Mesothelial cell of epicardium (in vitro differentiated cells): ENCODE measurements at places on chromosomes 16 and 17. TPM values are rescaled to one million over a fixed set of nuclear protein-coding genes. Genes with fewer than 3 reads are reported as not detected.

The CCDC137 gene
- total RNA-seq, result 16.3 to 19.6 TPM (median 17.5 TPM) in 3 replicates

DNA sequence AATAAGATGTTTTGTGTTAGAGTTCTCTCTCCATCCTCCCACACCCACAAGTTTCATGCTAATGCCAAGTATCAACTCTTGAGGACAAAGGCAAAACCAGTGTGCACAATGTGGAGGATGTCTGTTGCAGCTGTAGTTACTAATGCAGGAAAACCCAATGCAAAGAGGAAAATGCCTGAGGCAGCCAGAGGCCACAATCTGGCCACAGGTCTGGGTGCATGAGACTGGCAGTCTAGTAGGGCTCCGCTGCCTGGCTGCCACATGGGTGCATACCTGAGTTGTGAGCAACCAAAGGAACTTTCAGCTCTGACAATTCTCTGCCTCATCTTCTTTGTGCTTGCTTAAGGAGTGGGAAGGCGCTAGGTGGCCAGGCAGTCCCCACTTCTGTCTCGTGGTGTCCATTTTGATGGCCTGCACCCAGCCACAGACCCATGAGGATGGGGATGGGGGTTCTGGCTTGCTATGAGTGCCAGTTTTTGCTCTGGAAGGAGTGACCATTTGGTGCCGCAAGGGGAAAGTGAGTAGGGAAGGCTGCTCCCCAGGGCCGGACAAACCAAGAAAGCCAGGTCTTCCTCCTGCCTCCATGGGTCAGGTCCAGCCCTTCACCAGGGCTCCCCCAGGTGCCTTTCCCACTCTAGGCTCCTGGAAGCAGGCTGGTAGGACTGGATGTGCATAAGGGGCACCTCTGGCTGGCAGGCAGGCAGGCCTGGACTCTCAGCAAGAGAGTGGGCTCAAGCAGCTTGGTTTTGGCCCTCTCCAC lies 4.2 kb upstream of the GFOD2 start:
- no peak overlapping the region for H3K27ac ChIP-seq
- H3K4me1 ChIP-seq, result peaks cover 15% of the 10 kb centered on the region
- DNase-seq, result no peak
- no peaks in the 10 kb centered on the region for H3K27me3 ChIP-seq
- H3K36me3 ChIP-seq, result peaks cover 3% of the 10 kb centered on the region
- no peak overlapping the region for H3K4me3 ChIP-seq

DNA sequence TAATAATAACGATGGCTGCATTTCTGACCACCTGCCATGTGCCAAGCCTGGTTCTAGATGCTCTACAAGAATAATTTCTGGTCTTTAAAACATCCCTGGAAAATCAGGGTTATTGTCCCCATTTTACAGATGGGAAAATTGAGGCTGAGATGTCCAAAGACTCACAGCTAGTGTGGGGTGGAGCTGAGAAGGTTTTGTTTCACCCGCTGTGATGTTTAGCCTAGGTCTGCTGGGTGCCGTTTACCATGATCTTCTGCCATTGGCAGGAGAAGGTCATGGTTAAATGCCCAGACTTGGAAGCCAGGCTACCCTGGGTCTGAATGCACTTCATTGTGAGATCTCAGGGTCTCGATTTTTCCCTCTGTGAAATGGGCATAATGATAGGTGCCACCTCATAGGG lies 159.1 kb upstream of the PLCG2 start:
- peaks cover 28% of the 10 kb centered on the region for H3K4me1 ChIP-seq
- peaks cover 21% of the 10 kb centered on the region for H3K36me3 ChIP-seq
- DNase-seq, result no peak
- H3K27ac ChIP-seq, result peak overlapping the region; percentile 97
- no peaks in the 10 kb centered on the region for H3K27me3 ChIP-seq

The CENPN gene
- total RNA-seq, result 13.1 to 16.4 TPM (median 14.6 TPM) in 3 replicates

The FBXW10 gene
- total RNA-seq, result 0.16 to 0.42 TPM (median 0.18 TPM) in 3 replicates

GRCh38 chr17:78735832-78736525 lies 46.1 kb downstream of the CYTH1 start:
- peaks cover 42% of the 10 kb centered on the region for H3K4me1 ChIP-seq
- H3K36me3 ChIP-seq, result peaks cover 4% of the 10 kb centered on the region
- DNase-seq, result no peak
- peak overlapping the region; percentile 47 for H3K27ac ChIP-seq

DNA sequence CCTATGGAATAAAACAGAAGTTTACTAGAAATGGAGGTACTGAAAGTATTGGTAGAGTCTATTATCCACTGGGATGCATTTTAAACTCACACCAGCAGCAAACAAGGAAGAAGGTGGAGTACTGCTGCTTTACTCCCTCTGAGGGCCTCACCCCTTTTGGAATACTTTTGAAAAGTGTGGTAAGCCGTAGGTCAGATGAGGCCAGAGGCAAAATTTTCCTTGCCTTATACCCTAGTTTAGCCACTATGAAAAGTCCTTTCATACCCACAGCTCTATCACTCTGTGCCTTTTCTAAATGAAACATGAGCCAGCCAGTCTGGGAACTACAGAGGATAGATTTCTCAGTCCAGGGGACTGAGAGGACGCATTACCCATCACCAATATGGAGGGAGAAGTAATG lies 14.0 kb downstream of the GDE1 start:
- peaks cover 42% of the 10 kb centered on the region for H3K36me3 ChIP-seq
- no peak overlapping the region for H3K4me3 ChIP-seq
- no peaks in the 10 kb centered on the region for H3K4me1 ChIP-seq
- no peaks in the 10 kb centered on the region for H3K27me3 ChIP-seq
